Endothelial cell (in vitro differentiated cells): ENCODE measurements at places on chromosomes 1 and 21. TPM values are rescaled to one million over a fixed set of nuclear protein-coding genes. Genes with fewer than 3 reads are reported as not detected.
A peak's percentile ranks its signal among the peaks of the same experiment; 100 is the strongest.

OVAAL gene
- not detected for total RNA-seq

TMEM35B gene
- 18.9 TPM for total RNA-seq

- DNase-seq, result no peak
These were observed 52.3 kb downstream of the ADAMTS5 start for GRCh38 chr21:26914557-26914956.

- no peak for DNase-seq
These were observed 641.2 kb downstream of the PTPRC start for GRCh38 chr1:199279872-199280645.

GRCh38 chr1:180170546-180171151 is 16.0 kb downstream of the QSOX1 start:
- DNase-seq, result no peak

- DNase-seq, result peak; percentile 41
These were observed 3.1 kb downstream of the AGO1 start for GRCh38 chr1:35885961-35886558.

DNA sequence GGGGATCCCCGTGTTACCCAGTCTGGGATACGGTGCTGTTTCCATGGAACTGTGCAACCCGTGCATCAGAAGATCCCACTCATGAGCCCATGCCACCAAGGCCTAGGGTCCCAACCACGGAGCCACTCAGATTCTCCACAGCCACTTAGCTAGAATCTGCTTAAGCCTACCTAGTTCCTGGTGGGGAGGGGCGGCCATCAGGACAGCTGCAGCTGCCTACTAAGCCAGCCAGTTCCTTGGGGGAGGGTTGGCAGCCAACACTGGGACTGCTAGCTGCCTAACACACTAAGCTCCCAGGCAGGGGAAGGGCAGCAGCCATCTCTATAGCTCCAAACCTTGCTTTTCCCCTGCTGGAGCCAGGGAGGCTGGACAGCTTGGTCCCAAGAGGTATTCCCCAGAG is 549.2 kb upstream of the BRINP3 start:
- DNase-seq, result no peak
